Right renal cortex interstitium (tissue), 3 donors: ENCODE measurements at places on chromosomes 6 and 20.

- no peak for DNase-seq
Measured at GRCh38 chr20:8671370-8671961, 397.4 kb upstream of the PLCB4 start.

DNA sequence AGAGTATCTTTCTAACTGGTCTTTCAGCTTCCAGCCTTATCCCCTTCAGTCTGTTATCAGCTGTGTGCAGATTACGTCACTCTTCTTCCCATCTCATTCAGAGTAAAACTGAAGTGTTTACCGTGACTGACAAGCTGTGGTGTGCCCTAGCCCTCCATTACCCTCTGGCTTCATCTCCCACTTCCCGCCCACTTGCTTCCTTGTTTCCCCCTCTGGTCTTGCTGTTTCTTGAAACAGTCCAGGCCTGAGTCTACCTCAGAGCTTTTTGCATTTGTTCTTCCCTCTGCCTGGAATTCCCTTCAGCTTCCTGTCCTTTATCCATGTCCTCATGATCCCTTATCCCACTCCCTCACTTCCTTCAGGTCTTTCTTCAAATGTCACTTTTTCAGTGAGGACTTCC, 66.9 kb downstream of the CARMIL1 start:
- no peak for DNase-seq

DNA sequence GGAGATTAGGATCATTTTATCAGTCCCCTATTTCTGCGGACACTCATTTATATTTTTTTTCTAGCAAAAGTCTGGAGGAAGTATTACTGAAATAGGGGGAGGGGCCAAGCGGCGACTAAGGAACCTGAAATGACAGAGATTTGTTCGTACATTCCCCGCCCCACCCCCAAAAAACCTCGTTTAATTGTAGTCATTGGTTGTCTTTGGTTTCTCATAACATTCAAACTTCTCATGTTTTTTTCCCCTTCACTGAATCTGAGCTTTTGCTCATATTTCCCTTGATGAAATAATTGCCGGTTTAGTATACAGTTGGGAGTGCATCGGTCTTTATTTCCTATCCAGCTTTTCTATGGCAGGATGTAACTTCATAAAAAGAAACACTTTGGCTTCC, 768 bp upstream of the FYN start:
- no peak for DNase-seq

GRCh38 chr20:61812121-61812844, 253.4 kb downstream of the TAF4 start:
- DNase-seq: no peak

- no peak for DNase-seq
Measured at GRCh38 chr6:10256113-10256690, 158.7 kb downstream of the TFAP2A start.

DNA sequence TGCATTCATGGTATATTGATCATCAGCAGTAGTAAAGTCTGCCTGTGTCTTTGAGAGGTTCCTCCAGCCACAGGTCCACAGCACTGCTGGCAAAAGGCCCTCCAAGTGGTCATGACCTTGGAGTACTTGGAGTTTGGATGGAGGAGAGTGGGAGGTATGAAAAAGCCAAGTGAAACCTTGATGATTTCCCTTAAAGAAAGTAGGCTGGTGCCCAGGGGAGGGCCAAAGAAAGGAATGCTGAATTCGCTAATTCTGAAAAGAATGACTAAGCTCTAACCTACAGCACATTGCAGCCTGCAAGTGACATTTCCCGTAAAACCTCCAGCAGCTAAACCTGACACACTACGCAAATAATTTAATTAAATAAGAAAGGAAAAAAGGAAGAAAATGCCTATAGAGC, 223.4 kb upstream of the TAB2 start:
- DNase-seq: no peak

DNA sequence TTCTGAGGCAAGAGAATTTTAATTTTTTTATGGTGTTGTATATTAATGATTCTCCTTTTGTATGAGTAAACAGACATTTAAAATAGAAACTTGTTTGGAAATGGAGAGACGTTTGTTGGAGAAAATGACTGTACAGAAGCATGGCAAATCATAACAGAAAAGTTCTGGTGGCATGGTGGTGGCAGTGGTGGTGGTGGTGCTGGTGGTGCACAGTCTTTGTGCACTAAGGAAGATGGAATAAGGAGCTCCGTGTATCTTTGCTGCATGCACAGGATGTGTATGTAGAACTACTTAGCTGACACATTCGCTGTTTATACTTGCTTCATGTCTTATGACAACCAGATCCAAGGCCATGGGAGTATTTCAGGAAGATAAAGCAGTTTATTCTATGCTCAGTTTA, 294.9 kb downstream of the UTRN start:
- no peak for DNase-seq
